NCI-H1694 treated with DMSO at 0.1 percent for 48 hours (cell line): ENCODE measurements at places on chromosomes 3 and 15.

- peak; percentile 11 for DNase-seq
Measured at GRCh38 chr3:117144853-117145252, 435.3 kb downstream of the TUSC7 start.

DNA sequence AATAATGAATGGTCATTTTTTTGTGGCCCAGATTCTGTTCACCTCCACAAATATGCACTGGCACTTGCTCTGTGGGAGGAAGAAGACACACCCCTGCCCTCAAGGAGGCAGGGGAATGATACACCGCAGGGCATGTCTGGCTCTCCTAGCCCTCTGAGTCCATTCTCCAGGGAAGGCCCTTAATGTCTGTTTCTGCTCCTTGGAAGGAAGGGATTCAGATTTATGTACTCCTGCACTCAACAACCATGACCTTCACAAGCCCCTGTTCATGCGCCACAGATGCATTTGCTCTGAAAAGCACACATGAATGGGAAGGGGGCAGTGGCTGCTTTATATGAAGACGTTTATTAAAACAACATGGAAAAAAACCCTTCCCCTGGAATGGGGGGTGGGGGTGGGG lies 333.8 kb downstream of the EPHB1 start:
- no peak for DNase-seq

GRCh38 chr15:81133782-81134461 lies at the start of gene CFAP161:
Gene CFAP161, plus strand, starts transcription at chr15:81134270. Its CDS starts 60 bp downstream, at chr15:81134330.
- DNase-seq: peak; percentile 3

DNA sequence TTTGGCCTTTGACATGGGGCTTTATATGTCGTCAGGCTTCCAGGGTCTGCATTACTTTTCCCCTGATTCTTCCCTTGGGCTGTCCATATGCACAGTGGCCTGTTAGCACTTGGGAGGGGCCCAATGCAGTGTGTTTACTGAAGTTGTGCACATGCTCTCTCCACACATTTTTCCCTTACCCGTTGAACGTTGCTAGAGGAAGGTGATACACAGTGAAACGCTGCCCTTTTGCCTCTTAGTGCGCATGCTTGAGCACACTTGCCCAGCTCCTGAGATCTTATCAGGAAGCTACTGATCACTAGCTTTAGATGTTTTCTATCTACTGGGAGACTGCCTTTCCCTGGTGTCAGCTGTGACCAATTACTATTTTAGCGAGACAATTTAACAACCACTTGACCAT lies 1198.0 kb downstream of the ROBO1 start:
- no peak for DNase-seq

- DNase-seq: no peak
Measured at GRCh38 chr3:119255214-119255613, 14.5 kb upstream of the B4GALT4 start.

DNA sequence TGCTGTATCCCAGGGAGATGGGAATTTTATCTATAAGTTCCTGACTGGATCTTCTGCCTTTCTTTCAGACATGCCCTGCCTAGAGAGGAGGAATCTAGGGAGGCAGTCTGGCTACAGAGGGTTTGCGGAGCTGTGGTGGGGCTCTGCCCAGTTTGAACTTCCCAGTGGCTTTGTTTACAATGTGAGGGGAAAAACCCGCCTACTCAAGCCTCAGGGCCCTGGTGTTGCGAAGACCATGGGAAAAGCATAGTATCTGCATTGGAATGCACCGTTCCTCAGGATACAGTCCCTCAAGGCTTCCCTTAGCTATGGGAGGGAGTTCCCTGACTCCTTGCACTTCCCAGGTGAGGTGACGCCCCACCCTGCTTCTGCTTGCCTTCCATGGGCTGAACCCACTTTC lies 168.7 kb downstream of the TMEM108 start:
- no peak for DNase-seq

DNA sequence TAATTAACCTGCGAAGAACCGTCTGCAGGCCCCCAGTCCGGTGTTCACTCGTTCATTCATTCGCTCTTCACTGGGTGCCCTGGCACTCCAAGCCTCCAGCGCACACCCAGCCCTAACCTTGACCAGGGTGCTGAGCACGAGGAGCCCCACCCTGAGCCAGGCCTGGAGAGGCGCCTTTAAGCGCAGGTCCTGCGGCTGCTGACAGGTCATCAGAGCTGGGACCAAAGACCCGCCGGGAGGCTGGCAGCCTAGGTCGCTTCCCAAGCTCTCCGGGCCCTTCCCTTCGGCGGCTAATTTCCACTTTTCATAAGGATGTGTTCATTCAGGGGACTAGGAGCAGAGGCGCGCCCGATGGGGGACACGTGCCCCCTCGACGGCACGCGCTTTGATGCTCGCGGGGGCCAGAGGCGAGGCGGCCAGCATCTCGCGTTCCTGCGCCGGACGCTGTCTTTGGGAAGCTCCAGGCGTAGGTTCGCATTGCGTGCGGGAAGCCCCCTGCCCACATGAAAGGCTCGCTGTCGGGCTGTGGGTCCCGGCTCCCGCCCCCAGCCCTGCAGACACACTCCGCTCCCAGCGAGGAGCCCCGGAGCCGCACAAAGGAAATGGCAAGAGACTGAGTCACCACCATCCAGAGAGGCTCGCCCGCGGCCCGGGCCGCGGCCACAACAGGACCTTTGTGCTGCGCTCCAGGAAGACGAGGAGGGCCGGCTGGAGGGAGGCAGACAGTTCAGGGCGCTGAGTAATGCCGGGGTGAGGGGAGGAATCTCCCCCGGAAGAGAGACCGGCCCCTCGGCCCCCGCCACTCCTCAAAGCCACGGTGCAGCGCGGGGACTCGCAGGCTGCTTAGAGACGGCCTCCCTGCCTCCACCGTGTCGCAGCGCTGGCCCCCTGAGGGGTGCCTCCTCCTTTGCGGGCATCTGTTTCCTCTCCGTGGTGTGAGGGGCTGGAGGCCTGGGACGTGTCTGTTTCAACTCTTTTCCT lies 266.4 kb upstream of the HES1 start:
- DNase-seq: no peak

GRCh38 chr3:52126500-52126899 lies 27.7 kb downstream of the POC1A start:
- DNase-seq: no peak

DNA sequence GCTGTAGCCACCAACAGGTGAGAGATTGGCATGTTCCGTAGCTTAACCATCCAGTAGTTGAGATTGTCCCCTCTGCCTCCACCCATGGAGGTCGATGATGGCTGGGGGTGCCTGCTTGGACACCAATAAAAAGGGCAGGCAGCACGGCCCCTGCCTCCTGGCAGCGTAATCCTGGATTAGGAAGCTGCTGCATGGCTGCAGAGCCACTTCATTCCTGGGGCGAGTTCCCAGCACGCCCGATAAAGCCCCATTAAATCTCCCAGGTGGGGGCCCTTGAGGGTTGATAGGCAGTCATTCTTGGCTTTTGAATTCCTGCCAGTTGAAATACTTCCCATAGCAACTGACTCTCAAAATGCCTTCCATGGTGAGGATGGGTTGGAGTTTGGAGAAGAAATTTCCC lies 67.8 kb downstream of the PLXNA1 start:
- no peak for DNase-seq

DNA sequence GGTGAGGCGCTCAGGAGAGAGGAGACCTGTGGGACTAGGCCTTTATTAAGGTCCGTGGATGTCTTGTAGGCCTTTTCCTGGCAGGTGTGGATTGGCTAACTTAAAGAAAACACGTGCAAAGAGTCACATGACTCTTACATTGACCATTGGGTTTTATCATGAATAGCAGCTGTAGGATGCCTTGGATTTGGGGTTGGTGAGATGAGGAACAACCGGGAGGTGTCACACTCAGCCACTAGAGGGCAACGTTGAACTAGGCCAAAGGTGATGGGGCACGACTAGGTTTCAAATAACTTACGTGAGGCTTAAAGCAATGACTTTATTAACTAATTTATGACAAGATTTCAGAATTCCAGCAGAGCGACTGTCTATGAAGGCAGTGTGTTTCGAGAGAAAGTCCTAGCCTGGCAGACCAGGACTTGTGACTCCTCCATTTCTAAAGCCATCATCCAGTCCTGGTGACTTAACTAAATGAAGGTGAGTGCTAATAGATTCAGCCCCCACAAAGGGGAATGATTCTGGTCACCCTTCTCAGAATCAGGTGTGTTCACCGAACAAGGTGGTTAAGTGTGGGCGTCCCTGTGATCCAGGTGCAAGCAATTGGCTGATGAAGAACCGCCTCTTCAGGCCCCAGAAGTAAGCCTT lies 345.6 kb downstream of the MCTP2 start:
- DNase-seq: no peak
